ENCODE measurements at places on chromosomes 4 and X. TPM values are rescaled to one million over a fixed set of nuclear protein-coding genes. Genes with fewer than 3 reads are reported as not detected.

The SMARCA1 gene
- 16.4 TPM for total RNA-seq

- peak; percentile 97 for DNase-seq
Measured at GRCh38 chr4:85783483-85783882, 308.5 kb downstream of the ARHGAP24 start.

- no peak for DNase-seq
Measured at GRCh38 chr4:84697159-84697558, 114.2 kb downstream of the CDS1 start.

The PHEX gene
- 0.63 TPM for total RNA-seq

The SPANXB1 gene
- total RNA-seq = not detected

The STAP1 gene
- total RNA-seq = not detected

DNA sequence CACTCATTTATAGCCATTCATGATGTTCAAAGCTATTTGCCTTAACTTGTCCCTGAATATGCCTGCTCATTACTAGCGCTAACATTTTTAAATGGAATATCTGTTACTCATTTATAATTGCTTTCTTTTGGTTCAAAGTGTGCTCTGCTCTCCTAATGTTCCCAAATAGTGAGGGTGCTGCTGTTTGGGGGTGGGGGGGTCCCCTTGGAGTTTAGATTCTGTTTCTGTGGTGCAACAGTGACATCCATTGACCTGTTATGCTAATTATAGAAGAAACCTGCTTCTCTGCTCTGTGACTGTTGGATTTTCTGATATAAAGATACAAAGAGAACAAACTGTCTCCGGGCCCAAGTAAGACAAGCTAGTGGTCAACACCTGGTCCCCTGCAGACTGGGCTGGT lies 222.4 kb downstream of the SHROOM3 start:
- DNase-seq = no peak

The KDR gene
- 278 TPM for total RNA-seq

- DNase-seq = peak; percentile 75
Measured at GRCh38 chr4:16140879-16141249, 57.0 kb upstream of the PROM1 start.

GRCh38 chrX:22026731-22027130 lies 5.4 kb upstream of the PHEX start:
- no peak for DNase-seq

DNA sequence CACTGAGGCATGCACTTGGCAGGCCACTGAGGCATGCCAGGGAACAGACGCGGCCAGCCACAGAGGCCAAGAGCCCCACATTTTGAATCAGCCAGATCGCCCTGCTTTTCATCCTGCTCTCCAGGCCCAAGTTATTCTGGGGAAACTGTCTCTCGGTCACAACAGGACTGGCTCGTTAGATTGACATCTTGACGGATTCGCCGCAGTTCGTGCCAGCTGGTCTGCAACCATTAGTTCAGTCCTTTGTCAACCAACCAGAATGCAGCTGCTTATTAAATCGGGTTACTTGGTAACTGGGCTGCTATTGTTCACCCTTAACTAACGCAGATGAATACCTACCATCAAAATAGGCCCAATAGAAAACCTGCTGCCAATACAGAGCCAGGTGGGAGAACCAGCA lies 16.7 kb downstream of the CLDN34 start:
- no peak for DNase-seq

GRCh38 chr4:158870626-158871334 lies 102.0 kb downstream of the FNIP2 start:
- no peak for DNase-seq

The ADGRG4 gene
- total RNA-seq = not detected

DNA sequence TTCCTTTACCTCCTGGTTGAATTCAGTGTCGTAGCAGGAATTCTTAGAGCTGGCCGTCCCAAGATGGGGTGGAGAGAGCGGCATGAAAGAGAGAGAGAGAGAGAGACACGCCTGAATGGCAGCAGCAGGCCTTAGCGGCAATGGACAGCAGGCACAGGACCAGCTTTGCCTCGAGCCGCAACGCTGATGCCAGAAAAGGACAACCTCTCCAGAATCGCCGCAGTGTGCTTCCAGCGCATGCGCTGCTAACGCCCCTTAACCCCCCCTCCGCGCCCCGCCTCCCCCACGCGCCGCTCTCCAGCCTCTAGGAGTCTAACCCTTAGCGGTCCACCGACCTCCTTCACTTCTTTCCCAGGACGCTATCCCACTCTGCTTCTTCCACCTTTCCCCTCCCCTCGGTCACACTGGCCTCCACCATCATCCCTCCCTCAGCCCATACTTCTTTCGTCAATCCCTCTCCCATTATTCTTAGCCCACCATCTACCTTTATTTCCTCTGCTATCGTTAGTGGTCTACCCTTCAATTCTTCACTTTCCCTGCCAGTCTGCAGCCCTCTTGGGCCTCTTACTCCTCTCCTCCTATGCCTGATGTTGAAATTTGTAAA lies 10.5 kb upstream of the ZCCHC13 start:
- peak; percentile 80 for DNase-seq

GRCh38 chr4:183631577-183632198 lies 27.3 kb downstream of the RWDD4 start:
- DNase-seq = no peak

DNA sequence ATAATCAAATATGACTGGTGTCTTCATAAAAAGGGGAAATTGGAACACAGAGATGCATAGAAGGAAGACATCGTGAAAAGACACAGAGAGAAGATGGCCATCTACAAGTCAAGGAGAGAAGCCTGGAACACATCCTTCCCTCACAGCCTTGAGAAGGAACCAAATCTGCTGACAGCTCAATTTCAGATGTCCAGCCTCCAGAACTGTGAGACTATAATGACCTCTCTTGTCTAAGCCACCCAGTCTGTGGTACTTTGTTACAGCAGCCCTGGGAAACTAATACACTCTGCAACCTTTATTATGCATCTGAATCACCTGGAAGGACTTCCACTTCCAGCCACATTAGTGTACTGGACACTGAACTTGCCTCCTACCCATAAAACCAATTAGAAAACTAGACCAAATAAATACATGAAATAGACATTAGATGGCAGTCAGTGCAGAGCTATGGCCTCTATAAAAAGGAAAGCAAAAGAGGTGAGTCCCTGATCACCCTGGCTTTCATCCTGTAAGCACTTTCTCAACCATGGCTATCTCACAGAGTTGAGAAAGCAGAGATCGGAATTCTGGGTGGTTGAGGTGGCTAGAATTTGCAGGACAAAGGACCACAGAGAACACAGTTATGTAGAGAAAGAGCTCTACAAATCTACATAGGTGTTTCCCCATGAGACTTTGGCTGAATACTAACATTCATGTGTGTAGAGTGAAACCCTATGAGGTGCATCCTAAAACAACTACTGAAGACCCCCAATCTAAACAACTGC lies 25.7 kb downstream of the GAB3 start:
- no peak for DNase-seq

GRCh38 chrX:77962068-77962902 lies 7.2 kb downstream of the PGAM4 start:
- peak; percentile 17 for DNase-seq

GRCh38 chr4:153834901-153835300 lies 46.0 kb upstream of the SFRP2 start:
- no peak for DNase-seq

The ITIH6 gene
- not detected for total RNA-seq

The COL4A6 gene
- 2.2 TPM for total RNA-seq

GRCh38 chr4:26893491-26893890 lies 32.9 kb downstream of the STIM2 start:
- DNase-seq = no peak

The CXCL3 gene
- under 0.01 TPM for total RNA-seq

GRCh38 chr4:99149426-99150019 lies 5.4 kb upstream of the ADH4 start:
- DNase-seq = no peak

DNA sequence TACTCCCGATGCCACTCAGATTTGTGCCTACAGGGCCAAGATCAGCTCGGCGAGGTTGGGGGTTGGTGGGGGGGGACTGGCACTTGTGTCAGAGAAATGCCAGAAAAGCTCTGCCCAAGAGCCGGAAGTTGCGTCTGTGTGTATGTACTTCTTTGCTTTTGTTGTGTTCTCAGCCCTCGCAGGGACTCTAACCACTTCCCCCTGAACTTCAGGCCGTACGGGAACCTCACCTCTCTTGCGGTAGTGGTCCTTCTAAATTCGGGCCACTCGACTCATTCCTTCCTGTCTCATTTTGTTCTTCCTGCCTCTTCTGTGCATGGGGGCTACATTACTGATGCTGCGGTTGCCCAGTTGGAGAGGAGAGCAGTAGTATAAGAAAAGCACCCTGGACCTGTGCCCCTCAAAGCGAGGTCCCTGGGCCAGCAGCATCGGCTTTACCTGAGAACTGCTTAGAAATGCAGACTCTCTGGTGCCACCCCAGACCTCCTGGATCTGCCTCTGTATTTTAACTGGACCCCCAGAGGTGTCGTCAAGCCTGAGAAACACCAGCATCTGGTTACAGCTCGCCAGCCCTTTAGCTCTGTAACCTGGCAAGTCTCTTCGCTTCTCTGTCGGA lies 146.3 kb upstream of the RPS6KA3 start:
- no peak for DNase-seq

The GAGE12G gene
- total RNA-seq = not detected

DNA sequence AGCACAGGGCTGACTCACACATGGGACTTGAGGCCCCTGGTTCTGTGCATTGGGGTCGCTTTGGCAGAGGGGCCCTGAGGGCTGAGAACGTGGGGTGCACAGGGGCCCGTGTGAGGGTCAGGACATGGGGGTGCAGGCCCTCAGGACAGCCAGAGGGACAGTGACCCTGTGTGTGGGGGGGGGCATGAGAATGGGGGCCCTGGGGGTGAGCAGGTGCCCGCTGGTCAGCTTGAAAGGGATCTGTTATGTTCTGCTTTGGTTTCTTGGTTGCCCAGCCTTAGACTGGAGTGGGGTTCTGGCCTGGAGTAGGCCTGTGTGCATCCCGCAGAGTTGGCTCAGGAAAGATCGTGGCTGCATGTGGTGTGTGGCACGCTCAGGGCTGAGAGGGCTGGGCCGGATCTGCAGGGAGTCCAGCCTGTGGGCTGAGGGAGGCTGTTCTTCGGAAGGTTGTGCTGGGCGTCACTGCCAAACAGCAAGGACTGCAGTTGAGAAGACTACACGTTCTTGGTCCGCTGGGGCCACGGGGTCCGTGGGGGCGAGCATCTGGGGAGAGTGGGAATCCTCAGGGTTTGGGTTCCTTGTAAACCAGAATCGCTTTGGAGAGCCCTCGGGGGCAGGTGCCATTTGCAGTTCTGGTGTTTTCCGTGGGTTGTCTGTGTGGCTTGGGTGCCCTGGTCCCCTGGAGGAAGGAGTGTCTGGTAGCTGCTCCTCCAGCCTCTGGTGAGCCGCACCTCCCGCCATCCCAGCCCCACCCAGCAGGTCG lies 15.2 kb upstream of the UVSSA start:
- no peak for DNase-seq

- DNase-seq = no peak
Measured at GRCh38 chrX:134633394-134633793, 24.9 kb downstream of the PLAC1 start.

GRCh38 chrX:29699239-29699638 lies 516.1 kb upstream of the MAGEB2 start:
- DNase-seq = no peak

DNA sequence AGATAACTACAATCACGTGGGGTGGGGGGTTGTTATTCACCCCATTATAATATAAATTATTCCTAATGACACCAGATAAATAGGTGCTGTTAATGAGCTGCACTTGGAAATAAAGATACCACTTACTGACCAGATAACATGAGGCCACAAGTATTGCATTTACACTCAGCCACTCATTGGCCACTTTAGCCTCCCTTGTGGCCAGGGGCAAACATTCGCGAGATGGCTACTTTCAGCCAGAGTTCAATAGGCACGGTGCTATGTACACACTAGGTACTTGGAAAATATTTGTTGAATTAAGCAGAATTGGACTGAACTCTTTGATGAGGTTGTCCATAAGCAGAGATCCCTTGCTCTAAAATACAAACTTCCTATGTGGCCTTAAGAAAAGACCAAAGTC lies 713.7 kb upstream of the TENM3 start:
- DNase-seq = no peak

DNA sequence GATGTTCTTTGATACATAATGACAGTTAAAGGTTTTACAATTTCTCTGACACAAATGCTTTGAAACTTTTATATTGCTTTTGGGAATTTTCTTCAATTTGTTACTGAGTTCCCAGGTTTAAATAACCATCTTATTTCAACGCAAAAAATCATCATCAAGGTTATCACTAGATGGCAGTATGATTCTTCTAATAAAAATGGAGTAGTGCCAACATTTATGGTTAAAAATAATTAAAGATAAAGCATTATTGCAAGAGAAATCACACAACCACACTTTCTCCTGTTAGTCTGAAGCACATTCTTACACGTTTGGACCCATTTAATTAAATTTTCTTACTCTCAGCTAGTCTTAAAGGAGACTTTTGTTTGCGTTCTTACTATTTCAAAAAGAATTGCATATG lies 611.3 kb upstream of the CPXCR1 start:
- no peak for DNase-seq
